ENCODE measurements at places on chromosomes 1 and 21. TPM values are rescaled to one million over a fixed set of nuclear protein-coding genes. Genes with fewer than 3 reads are reported as not detected.

DNA sequence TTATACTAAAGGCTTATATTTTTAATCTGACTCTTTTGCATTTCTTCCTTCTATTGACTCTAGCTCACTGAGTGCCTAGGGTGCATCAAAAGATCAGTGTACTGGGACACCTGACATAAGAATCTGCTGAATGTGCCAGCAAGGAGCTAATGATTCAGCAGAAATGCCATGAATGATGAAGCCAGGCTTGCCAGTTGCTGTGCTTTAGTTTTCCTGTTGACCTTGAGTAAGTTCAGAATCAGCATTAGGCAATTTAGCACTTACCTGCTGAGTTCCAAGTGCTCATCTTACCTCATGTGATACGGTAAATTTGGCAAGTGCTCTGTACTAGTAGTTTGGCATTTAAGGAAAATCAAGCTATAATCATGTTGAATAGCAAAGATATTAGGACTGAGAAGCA lies 523.2 kb upstream of the B3GALT2 start:
- DNase-seq, result no peak

- DNase-seq, result no peak
These were observed 70.6 kb upstream of the NFIA start for GRCh38 chr1:61011561-61012263.

- no peak for DNase-seq
These were observed 80.8 kb downstream of the STUM start for GRCh38 chr1:226629210-226629895.

DNA sequence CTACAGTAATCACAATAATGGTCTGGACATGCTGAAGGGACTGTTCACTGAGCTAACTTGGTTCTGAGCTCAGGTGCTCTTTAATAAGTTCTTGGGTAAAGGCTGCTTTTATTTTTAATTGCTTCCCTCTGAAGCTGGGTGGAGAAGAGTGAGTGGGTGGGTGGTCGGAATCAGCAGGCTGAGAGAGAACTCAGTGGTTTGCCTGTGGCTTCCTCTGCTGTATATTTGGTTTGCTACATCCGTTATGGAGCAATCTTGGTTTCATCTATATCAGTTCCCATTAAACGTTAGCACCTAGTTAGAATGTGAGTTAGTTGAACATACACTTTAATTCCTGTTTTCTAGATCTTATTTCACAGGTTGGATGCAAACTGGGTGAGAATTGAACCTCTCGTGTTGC lies 23.3 kb downstream of the CNIH4 start:
- DNase-seq, result no peak

- DNase-seq, result no peak
These were observed 253.8 kb downstream of the FAM72C start for GRCh38 chr1:143718021-143718420.

DNA sequence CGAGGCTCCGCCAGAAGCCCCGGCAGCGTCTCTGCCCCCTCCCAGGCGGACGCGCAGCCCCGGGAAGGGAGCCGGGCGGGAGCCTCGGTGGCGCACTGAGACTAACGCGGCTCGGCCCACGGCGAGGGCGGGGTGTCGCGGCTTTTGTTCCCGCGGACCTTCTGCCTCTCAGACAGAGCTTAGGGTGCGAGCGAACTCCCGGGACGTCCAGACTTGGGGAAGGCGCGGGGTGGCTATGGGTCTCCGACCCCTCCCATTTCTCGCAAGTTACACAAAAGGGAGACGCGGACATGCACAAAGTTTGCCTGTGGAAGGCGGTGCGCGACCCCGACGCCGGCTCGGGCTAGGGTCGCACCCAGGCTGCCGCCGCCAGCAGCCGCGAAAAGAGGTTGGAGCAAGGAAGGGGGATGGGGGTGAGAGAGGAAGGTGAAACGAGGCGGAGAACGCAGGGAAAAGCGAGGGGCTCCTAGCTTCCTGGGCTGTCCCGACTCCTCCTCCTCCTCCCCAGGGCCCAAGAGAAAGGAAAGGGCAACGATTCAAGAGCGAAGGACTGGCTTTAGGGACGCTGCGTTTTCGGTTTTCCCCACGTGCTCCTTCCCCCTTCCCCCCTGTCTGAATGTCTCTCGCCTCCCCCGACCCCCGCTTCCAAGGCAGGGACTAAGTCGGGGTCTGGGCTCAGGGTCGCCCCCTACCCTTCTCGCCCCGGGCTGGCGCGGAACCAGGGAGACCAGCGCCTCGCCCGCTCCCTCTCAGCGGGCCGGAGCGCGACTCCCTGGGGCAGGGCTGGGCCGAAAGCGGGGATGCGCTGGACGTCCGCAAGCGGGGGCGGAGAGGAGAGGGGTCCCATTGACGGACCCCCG lies 729 bp downstream of the APP start:
- peak; percentile 86 for DNase-seq

The METTL18 gene
- total RNA-seq, result 3.4 TPM

DNA sequence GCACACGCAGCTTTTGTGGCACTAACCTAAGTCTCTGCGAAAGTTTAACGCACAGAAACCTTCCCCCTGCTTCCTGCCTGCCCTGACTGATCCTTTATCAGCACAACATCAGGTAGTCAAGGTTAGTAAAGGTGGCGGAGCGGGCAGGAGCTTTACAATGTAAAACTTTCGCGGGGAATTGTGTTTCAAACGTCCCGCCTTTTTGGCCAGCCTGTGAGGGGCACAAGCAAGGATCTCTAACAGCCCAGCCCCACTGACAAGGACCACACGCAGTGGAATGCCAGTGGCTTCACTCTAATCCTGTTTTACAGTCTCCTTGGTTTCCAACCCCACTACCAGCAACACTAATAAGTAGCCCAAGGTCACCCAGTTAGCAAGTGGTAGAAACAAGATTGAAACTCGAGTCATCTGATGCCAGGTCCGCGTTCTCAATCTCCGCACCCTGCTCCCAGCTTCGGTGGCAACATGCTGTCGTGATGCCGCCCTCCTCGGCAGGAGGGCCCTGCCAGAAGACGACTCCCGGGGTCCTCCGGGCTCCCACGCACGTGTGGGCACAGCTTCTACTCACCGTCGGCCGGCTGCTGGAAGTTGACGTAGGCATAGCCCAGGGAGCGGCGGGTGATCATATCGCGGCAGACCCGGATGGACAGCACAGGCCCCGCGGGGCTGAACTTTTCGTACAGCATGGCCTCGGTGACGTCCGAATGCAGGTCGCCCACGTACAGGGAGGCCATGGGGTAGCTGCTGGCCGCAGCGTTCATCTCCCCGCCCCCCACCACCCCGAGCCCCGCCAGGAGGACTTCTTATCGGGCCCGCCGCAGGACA lies 1.2 kb downstream of the PABPC4 start:
- peak; percentile 63 for DNase-seq
